ENCODE measurements at places on chromosomes 13 and 19.

DNA sequence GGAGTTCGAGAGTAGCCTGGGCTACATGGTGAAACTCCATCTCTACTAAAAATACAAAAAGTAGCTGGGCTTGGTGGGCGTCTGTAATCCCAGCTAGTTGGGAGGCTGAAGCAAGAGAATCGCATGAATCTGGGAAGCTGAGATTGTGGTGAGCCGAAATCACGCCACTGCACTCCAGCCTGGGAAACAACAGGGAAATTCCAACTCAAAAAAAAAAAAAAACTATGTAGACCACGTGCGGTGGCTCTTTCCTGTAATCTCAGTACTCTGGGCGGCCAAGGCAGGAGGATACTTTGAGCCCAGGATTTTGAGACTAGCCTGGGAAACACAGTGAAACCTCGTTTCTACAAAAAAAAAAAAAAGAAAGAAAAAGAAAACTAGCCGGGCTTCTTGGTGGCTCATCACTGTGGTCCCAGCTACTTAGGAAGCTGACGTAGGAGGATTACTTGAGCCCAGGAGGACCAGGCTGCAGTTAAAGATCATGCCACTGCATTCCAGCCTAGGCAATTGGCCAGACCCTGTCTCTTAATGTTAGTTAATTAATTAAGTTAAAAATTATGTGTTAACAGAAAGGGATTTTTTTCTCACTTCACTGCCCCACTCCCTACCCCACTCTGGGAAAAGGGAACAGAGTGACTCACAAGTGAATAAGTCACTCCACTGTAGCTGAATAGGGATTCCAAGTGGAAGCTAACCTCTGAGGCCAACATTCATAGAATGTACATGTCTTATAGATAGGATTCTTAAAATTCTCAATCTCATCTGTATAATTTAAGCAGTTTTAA is 2.2 kb downstream of the ZNF83 start:
- DNase-seq = no peak

GRCh38 chr13:48773531-48774275 is 120.0 kb downstream of the CYSLTR2 start:
- no peak for DNase-seq

DNA sequence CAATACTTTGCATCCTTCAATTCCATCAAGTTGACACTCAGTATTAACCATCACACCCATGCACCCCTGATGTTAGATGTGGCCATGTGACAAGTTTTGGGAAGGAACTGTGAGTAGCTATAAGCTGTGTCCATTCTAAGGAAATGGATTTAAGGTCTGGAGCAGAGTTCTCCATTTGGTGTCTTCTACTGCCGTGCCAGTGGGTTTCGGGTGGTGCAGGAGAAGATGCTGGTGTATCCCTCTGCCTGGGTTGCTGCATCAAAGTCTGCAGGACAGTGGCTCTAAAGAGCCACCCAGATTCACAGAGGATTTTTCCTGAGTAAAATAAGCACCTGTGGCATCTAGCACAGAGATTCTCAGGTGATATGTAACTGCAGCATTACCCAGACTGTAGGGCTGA is 105.7 kb upstream of the IRS2 start:
- DNase-seq = no peak

DNA sequence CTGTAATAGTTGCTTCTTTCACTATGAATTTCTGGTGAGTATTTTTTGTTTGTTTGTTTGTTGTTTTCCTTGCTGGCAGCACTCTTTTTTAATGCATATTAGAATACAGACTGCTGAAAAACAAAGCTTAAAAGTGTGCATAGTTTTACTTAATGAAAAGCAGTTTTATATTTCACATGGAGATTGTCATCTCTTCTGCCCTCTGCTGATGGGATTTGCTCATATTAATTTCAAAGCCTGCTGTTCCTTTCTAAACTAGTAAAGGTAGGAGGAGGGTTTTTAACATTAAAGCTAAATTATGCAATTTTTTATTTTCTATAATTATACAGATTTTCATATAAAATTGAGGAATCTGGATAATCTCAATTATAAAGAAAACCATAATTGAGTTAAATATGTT is 692.6 kb upstream of the SLITRK1 start:
- DNase-seq = peak; percentile 36

DNA sequence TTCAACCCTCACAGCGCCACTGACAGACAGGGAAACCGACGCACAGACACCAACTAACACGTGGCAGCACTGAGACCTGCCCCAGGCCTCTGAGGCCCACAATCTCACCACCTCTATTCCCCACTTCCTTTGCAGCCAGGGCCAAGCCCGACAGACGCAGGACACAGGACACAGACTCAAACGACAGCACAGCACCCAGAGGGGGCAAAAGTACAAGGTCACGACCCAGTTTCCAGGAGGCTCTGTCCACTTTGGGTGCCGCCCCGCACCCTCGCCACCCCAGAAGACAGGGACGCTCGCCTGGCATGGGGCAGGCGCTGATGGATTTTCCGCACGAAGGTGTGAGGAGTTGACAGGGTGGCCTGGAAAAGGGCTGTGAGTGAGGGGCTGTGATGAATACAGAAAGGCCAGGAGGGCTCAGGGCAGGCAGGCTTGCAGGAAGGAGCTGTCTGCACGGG is 48.8 kb downstream of the MLLT1 start:
- DNase-seq = no peak

- no peak for DNase-seq
These were observed 15.3 kb downstream of the TTYH1 start for GRCh38 chr19:54430306-54431254.

DNA sequence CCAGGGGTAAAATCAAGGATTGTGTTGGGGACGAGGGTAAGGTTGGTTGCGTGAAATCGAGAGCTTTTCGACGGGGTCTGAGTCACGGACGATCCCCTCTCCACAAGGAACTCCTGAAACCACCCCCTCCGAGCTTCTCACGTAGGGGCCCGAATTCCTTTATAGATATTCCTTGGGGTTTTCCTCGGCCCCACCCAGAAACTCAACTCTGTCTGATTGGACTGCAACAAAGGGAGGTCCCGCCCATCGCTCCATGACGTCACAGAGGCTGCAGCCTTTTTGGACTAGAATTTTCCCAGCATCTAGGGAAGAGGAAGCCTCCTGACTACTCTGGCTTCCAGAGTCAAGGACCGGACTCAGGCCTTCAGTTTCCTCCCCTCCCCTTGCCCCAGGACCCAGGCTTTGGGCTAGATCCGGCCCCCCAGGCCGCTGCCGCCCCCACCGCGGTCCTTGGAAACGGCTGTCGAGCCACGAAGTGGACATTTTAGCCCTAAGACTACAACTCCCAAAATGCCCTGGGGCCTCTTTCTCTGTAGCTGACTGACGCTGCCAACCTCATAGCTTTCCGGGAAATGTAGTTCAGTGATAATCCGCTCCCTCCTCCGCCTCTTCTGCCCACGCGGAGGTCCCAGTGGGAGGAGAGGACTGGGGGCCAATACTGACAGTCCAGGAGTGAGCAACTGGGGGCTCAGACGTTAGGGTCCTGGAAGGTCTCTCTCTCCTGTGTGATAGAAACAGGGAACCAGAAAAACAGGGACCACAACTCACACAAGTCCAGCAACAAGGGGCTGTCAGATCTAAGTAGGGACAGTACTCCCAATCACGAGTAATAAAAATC is at the start of gene IZUMO1:
TSS of gene IZUMO1 (minus strand) at position 172 of the 838 bp plus-strand sequence. CDS start 1,050 bp downstream, outside the sequence.
- no peak for DNase-seq

DNA sequence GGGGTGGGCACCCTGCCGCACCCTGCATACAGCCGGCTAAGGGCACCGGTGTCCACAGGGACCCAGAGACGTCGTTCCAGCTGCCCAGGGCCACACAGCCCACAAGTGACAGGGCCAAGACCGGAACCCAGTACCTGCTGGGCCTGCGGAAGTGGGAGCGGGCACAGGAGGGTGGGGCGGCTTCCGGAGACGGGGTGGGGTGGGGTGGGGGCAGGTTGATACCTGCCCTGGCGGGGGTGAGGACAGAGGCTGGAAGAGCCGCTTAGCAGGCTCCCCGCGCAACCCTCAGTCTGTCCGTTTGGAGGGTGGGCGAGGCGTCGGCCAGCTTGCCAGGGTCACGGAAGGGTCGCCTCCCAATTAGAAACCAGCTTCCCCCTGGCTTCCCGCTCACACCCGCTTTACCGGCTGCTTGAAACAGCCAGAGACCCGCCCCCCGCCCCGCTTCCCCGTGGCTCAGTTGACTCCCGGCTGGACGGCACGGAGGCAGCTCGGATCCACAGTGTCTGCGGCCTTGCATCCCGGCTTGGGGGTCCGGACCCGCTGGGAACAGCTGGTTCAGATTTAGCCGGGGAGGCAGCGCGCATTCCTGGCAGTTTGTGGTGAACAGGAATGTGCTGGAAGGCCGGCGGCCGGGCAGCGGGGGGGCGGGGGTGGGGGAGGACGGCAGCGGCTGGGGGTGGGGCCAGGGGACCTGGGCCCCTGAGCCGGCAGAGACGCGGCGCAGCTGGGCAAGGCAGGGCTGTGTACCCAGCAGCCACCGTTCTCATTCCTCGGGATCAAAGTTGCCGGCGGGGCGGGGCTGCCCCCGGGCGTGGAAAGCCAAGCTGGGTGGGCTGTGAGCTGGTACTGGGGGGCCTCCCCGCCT is 1.9 kb downstream of the CNN2 start:
- DNase-seq = peak; percentile 51

DNA sequence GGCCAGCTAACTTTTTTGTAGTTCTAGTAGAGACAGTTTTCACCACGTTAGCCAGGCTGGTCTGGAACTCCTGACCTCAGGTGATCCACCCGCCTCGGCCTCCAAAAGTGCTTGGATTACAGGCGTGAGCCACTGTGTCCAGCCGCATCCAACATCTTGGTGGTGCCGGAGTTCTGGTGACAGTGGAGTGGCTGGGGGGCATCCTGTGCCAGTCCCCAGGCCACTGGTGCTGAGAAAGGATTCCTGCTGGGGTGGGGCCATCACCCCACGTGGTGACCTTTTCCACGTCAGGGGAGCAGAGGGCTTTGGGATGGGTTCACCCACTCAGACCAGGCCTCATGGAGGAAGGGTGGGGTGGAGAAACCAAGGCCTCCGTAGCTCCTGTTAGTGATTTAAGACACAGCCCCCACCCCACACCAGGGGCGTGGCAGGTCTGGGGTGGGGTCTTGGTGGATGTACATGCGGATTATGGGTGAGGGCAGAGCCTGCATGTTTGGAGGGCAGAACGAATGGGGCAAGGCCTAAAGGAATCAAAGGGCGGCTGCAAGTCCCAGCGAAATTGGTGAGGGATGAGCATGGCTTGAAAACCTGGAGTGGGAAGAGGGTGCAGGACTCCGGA is 12.9 kb upstream of the TUBB4A start:
- no peak for DNase-seq

DNA sequence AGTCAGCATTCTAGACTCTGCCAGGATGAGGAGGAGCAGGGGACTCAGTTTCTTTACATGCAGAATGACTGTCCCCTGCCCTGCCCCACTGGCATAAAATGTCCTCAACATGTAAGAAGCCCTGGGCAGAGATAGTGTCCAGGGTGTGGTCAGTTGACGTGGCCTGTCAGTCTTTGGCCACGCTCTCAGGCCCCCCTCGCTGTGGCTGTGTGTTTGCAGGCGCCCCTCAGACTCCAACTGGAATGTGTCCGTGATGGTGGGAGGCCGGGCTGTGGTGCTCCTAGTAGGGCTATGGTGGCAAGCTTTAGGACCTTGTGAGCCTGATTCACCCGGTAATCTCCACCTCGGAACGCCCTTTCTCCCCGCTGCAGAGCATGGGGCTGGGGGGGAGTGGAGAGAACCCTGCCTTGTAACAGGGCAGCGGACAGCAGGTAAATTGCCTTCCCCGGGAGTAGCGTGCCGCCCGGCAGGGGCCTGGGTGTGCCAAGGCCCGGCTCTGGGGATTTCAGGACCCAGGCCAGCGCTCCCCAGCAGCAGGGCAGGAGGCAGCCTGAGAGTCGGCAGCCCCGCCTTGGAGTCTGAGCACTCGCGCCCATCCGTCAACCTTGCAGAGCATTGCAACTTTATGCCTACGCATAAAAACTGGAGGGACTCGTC is 62.3 kb downstream of the CHST8 start:
- no peak for DNase-seq

DNA sequence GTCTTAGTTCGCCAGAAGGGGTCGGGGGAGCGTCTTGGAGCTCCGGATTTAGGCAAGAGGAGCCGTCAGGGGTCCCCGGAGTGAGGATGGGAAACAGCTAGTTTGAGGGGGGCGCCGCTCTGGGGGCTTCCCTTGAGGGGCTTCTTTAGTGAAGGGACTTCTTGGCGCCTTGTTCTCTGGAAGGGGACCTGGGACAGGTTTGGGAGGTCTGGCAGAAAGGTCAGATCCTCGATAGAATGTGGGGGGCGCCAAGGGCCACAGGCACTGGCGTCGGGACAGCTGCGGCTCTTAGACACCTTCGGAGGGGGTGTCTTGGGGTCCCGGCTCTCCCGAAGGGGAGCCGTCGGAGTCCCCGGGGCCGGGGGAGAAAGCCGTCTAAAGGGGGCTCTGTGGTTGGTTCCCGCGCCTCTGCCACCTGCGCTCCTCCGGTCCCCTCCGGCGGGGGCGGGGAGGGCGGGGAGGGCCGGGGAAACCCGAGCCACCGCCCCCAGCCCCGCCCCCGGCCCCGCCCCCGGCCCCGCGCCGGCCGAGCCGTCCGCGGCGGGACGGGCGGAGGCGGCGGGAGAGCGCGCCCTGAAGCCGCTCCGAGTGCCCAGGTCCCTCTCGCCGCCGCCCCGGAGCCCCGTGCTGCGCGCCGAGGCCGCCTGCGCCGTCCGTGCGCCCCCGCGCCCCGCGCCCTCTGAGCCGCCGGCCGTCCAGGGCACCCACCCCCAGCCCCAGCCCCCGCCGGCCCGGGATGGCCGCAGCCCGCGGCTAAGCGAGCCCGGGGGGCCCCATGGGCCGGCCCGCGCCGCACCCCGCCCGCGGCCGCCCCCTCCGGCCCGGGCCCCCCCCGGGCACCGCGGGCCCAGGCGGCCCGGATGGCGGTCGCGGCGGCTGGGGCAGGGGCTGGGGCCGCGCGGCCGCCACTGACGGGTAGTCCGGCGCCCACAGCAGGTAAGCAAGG is at the start of gene NRTN:
TSS of gene NRTN (plus strand) at position 552 of the 946 bp plus-strand sequence. CDS start 19,099 bp downstream, outside the sequence.
- peak; percentile 27 for DNase-seq
